Neuronal stem cell (in vitro differentiated cells): ENCODE measurements at places on chromosomes 2 and 18.

DNA sequence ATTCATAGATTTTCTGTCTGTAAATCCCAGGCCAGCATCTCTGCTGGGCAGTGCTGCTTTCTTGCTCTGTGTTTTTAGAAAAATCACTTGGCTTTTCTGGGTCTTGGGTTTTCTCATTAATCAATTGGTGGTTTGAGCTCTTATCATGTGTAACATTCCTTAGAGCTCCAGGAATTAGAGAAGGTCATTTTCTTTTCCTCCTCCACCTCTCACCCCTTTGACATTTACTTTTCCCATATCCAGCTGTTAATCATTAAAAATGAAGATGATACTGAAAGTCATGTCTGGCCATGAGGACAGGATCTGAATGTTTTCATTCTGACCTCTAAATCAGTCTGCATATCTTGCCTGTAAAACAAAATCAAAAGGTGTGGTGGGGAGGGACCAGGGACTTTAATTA, 111.0 kb downstream of the LRRTM1 start:
- DNase-seq: no peak

DNA sequence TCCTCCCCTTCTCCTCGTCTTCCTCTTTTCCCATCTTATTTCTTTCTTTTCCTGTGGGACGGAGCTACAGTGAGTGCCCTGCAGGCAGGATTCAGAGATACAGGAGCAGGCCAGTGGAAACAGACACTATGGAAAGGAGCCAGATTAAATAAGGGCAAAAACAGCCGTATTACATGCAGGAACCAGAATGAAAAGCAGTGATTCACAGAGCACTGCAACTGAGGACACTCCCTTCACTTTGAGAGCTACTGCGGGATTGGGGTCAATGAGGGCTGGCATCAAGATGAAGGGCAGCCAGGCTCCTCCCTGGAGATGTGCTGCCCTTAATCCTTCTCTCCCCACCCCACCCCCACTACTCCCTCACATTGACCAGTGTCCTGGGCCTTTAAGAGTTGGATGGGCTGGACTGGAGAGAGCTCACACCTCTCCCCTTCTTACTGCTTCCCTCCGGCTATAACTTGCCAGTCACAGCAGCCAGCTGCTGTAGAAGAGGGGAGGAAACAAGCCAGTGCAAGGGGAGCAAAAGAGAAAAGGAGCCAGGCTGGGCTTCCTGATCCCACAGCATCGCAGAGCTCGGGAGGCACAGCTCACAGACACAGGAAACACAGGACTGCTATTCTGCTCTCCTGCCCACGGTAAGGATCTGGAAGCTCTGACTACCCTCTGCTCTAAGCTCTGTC, at the start of gene PLCD4:
Gene PLCD4, plus strand, starts transcription at position 464 of the 680 bp plus-strand sequence. CDS start 7,841 bp downstream, outside the sequence.
- peak; percentile 11 for DNase-seq

DNA sequence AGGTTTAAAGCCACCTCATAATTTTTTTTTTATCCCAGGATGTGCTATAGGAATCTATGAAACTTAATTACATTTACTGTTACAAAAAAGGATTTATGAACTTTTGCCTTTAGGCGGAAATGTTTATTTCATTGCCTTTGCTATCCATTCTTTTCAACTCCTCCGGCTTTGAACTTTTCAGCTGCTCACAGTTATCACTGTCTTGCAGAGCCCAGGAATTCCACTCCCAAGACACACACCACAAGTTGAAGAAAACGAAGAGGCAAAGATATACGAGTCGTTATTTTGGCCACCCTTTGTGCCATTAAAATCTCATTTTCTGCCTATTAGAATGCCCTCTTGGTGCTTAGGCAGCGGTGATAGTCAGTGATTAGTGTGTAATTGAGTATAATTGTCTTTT, 80.0 kb downstream of the PAX3 start:
- no peak for DNase-seq

GRCh38 chr18:36685580-36685979, 143.2 kb downstream of the TPGS2 start:
- DNase-seq: no peak

DNA sequence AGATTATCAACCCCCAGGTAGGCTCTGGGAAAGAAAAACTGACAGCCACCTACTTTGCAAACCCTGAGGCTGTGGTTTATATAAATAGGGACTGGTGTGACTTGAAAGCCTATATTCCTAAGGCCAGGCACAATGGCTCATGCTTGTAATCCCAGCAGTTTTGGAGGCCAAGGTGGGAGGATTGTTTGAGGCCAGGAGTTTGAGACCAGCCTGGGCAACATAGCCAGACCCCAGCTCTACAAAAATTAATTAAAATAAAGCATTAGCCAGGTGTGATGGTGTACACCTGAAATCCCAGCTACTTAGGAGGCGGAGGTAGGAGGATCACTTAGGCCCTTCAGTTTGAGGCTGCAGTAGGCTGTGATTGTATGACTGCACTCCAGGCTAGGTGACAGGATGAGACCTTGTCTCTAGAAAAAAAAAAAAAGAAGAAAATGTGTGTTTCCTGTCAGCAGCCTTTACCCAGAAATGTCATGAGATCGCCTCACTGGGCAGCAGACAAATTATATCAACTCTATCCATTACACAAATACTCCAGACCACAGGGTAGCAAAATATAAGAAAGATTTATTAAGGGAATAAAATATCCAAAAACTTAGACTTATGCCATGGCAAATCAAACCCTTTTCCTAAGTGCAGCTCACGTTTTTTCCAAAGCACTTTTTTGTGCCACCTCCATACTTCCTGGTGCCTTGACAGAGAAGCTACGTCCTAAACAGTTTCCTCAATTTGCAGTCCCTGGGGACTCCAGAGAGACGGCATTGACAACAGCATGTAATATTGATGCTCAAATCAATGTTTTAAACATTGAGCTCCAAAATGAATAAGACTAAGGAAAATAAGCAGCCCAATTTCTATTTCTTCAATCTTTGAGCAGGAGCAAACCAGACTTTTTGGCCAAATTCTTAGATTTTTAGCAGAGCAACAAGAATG, 190.8 kb upstream of the NDUFV2 start:
- DNase-seq: no peak

- no peak for DNase-seq
These were observed 162.8 kb downstream of the LDLRAD4 start for GRCh38 chr18:13381331-13381730.

GRCh38 chr2:230666885-230667712, 45.5 kb upstream of the CAB39 start:
- no peak for DNase-seq

- DNase-seq: no peak
These were observed 232.7 kb downstream of the MBD2 start for GRCh38 chr18:53991805-53992204.

- DNase-seq: no peak
These were observed 23.6 kb upstream of the SLC9A4 start for GRCh38 chr2:102449370-102449974.
